ENCODE measurements at places on chromosomes 5 and 9.

DNA sequence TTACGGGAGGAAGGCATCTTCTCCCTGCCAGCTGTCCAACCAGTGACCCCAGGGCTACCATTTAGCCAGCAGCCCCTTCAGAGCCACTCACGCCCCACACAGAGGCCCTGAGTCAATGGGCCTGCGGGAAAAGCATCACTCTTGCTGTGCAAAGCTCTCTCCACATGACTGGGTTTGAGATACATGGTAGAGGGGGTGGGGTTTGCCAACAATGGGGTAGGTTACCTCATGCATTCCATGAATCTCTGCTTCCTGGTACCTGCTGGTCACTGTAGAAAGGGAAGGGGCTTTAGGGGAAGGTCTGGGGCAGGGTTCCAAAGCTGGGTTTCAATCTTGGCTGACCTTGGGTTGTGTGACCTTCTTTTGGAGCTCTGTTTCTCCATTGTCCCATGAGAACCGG lies 22.9 kb upstream of the TTLL11 start:
- DNase-seq: no peak

DNA sequence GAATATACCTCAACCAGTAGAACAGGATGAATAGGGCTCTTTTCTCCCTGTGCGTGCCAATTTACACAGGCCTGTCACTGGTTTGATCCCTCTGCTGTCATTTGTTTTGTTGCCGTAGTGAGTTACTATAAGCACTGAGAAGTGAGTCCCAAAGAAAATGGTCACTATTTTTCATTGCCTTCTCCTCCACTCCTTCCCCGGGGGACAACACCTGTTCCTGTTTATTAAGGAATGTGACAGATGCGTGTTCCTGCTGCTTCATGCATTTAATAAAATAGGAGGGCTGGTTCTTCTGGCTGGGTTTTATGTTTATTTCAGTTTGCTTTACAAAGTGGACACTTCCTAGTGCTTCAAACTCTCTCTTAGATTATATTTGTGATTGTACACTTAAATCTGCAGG lies 6.4 kb downstream of the THBS4 start:
- no peak for DNase-seq

GRCh38 chr5:122703203-122703602 lies 71.7 kb upstream of the SNX2 start:
- DNase-seq: no peak

DNA sequence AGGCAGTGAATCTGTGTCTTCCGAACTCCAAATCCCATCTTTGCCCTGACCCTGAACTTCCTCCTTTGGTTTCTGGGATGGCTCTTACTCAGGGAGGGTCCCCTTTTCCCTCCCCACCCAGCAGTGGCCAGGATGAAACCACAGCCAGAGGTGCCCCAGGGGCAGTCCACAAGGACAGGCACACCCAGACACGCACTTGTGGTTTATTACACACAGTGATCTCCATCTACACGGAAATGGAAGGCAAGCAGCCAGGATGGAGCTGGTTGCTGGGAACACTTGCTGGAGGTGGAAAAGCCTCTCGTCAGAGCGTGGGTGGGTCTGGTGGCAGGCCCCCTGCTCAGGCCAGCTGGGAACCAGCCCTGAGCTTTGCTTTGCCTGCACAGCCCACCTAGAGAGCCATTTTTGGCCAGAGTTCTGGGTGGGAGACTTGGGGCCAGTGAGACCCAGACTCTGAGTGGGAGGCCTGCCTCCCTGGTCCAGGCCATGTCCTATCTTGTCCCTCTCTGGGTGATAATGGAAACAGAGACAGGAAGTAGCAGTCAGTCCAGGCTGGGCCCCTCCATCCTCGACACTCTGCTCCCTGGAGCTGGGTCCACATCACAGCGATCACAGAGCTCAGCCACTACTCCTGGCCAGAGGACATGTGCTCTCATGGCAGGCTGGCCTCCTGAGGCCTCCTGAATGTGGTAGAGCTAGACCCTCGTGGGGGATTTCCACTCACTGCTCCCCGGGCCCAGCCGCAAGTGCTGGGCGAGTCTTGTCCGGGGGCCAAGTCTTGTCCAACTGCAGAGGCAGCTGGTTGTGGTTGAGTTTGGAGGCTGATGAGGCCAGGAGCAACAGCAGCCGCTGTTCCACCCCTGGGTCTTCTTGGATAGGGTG lies 5.1 kb upstream of the PHYKPL start:
- no peak for DNase-seq

DNA sequence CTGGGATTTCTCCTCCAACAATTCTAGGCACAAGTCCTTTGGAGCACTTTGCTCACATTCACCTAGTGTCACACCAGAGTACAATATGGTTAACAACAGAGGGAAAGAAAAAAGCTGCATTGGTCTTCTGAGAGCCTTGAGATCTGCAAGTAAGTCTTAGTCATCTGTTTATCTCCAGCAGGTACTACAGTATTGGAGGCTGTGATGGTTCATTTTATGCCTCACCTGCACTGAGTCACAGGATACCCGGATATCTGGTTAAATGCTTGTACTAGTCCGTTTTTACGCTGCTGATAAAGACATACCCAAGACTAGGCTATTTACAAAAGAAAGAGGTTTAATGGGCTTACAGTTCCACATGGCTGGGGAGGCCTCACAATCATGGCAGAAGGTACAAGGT lies 525.0 kb downstream of the NR2F1-AS1 start:
- no peak for DNase-seq

- DNase-seq: peak; percentile 60
Measured at GRCh38 chr9:137721479-137721878, 102.7 kb downstream of the EHMT1 start.

- no peak for DNase-seq
Measured at GRCh38 chr5:122749886-122750285, 25.0 kb upstream of the SNX2 start.

- no peak for DNase-seq
Measured at GRCh38 chr9:114851306-114851705, 45.5 kb upstream of the TNFSF15 start.

DNA sequence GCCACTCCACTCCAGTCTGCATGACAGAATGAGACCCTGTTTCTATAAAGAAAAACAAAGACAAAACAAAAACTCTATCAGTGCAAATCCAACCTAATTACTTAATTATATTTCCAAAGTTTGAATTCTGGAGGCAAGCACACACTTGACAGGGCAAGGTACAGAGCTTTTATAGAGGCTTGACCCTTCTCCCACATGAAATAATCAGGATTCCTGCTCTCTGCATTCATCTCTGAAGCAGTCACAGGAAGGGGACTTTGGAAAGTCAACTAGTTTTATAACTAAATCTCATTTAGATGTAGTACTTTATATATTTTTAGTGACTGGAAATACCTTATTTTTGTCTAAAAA lies 91.9 kb upstream of the CHD1 start:
- no peak for DNase-seq

GRCh38 chr5:77066823-77067442 lies 20.2 kb downstream of the ZBED3 start:
- DNase-seq: no peak

DNA sequence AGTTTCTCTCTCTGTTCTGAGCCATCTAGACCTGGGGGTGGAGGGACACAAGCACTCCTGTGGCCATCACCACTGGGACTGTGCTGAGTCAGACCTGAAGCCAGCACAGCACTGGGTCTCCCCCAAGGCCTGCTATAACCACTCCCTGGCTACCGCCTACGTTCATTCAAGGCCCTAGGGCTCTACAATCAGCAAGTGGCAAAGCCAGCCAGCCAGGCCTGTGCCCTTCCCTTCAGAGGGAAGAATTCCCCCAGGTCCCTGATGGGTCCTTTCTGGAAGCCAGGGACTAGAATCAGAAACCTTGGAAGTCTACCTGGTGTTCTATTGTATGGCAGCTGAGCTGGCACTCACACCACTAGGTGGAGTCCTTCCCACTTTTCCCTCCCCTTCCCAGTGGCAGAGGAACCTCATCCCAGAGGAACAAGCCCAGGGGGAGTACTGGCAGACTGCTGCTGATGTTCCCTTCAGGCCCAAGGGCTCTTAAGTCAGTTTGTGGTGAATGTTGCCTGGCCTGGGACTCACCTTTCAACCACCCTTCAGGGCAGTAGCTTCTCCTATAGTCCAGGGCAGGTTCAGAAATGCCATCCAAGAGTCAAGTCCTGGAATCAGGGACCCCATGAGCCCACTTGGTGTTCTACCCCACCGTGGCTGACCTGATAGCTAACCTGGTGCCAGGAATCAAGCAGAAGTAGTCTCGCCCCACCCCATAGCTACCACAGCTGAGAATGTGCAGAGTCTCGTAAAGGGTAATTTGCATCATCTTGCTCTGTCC lies 20.0 kb downstream of the JMY start:
- DNase-seq: no peak

- DNase-seq: no peak
Measured at GRCh38 chr5:92455011-92455410, 1071.9 kb upstream of the ARRDC3 start.

GRCh38 chr5:127367946-127368465 lies 77.4 kb downstream of the MEGF10 start:
- no peak for DNase-seq

- no peak for DNase-seq
Measured at GRCh38 chr5:96196407-96196806, 234.8 kb upstream of the ELL2 start.

DNA sequence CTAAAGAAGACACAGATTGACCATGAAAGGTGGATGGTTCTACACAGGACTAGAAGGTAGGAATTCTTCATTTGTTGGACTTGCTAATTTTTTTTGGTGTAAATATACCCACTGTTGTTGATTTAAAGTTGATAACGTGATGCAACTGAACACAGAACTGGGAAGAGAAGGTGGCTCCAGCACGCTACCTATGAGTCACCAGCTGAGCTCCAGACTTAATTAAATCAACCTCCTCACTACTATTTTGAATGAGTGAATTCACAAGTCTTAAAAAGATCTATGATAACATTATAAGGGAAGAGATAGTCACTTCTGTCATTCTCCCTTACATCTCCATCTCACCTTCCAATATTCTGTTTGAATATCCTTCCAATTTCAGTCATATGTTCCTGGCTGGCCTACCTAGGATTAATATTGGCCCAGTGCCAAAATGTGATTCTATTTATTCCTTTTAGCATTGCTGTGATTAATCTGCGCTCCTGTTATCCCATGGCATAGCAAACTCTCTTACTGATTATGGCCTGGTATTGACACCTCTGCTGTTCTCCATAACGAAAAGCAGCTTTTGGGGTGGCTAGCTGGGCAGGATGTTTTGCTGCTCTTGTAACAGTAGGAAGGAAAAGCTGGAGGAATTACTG lies 135.9 kb upstream of the CCDC152 start:
- DNase-seq: no peak

GRCh38 chr9:105051897-105052296 lies 123.9 kb upstream of the ABCA1 start:
- no peak for DNase-seq

GRCh38 chr5:166185185-166185584 lies 2106.3 kb upstream of the WWC1 start:
- no peak for DNase-seq

- DNase-seq: no peak
Measured at GRCh38 chr5:61631438-61631941, 299.4 kb downstream of the ZSWIM6 start.

DNA sequence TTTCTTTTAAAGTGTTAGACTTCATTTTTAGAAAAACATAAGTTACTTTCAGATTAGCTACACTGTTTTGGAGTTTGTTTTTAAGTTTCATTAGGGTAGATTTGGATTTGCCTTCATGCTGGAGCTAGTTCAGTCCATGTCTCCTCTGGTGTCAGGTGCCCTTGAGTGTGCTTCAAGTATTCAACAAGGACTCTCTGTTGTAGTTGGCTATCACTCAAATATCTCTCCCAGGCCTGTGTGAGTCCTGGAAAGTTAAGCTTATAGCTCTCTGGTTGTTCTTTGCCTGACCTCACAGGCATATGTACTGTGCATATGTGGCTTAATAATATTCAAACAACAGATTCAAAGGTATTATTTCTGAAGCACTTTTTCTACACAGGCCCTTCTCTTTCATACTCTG lies 45.4 kb downstream of the PTBP3 start:
- DNase-seq: no peak

DNA sequence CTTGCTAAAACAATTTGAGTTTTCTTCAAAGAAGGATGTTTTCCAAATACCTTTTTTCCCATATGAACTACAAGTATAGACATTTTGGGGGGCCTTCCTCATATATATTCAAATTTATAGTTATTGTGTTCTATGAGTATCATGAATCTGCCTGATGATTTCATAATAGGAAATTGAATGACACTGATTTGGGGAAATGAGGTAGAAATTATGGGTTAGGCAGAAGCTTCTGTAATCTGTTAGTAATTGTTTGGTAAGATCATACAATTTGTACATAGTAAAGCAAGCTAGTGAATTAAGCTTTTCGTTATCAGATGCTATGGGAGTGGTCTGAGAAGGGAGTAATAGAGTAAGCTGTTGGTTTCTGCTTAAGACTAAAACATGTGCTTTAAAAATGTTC lies 98.0 kb downstream of the TRIO start:
- no peak for DNase-seq

- DNase-seq: peak; percentile 78
Measured at GRCh38 chr9:130940693-130941576, 1.9 kb upstream of the FIBCD1 start.

DNA sequence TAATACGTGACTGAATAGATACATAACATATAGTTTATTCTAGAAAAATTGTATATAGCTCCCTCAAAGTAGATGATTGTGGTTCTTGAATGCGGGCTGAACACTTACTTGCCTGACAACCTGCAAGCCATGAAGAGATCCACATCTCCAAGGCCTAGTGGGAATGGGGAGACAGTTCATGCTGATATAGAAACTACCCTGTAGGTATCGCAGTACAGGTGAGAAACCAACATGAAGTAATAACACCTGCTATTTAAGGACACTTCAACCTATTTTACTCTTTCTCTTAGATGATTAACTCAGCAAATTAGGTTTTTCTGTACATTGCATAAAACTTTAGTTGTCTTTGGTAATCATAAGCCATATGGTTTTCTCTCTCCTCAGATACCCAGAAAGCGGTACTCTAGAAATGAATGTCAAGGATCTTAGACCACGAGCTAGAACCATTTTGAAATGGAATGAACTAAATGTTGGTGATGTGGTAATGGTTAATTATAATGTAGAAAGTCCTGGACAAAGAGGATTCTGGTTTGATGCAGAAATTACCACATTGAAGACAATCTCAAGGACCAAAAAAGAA lies 47.3 kb downstream of the UHRF2 start:
- DNase-seq: no peak

GRCh38 chr9:105449081-105449480 lies 1.2 kb downstream of the FSD1L start:
- DNase-seq: no peak

DNA sequence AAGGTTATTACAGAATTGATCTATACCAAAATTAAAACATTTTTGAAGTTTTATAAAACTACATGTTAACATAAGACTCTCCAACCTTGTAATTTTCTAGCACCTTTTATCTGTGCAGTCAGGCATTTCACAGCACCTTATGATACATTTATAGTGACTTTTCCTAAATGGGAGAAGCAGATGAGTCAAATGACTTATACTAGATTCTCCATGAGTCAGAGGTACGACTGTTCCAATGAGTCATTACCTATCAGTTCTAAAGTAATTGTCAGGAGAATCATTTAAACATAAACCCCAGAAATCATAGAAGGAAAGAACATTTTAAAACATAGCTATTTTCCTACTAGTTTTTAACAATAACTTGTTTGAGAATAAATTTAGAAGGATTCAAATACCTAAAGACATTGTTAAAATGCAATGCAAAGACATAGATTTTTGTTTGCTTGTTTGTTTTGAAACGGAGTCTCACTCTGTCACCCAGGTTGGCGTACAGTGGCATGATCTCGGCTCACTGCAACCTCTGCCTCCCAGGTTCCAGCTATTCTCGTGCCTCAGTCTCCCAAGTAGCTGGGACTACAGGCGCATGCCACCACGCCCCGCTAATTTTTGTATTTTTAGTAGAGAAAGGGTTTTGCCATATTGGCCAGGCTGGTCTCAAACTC lies 34.7 kb upstream of the DMXL1 start:
- DNase-seq: no peak

GRCh38 chr9:100761276-100761802 lies 183.5 kb downstream of the CAVIN4 start:
- DNase-seq: no peak

Data from activated naive CD4-positive, alpha-beta T cell treated with anti-CD3 and anti-CD28 coated beads, Interleukin-2, amount 50 U/mL, for 16 hours (primary cell).